Stimulated activated CD4-positive, alpha-beta T cell treated with anti-CD3 and anti-CD28 coated beads, Interleukin-1b, Interleukin-23, amount 100 ng/mL, for 4 hours (primary cell): ENCODE measurements at places on chromosomes 3 and 15.
A peak's percentile ranks its signal among the peaks of the same experiment; 100 is the strongest.

- DNase-seq: no peak
These were observed 88.8 kb upstream of the CHD2 start for GRCh38 chr15:92811148-92811913.

GRCh38 chr3:14907043-14907966, 40.1 kb upstream of the NR2C2 start:
- DNase-seq: no peak

- no peak for DNase-seq
These were observed 38.7 kb upstream of the FAH start for GRCh38 chr15:80114114-80114513.

DNA sequence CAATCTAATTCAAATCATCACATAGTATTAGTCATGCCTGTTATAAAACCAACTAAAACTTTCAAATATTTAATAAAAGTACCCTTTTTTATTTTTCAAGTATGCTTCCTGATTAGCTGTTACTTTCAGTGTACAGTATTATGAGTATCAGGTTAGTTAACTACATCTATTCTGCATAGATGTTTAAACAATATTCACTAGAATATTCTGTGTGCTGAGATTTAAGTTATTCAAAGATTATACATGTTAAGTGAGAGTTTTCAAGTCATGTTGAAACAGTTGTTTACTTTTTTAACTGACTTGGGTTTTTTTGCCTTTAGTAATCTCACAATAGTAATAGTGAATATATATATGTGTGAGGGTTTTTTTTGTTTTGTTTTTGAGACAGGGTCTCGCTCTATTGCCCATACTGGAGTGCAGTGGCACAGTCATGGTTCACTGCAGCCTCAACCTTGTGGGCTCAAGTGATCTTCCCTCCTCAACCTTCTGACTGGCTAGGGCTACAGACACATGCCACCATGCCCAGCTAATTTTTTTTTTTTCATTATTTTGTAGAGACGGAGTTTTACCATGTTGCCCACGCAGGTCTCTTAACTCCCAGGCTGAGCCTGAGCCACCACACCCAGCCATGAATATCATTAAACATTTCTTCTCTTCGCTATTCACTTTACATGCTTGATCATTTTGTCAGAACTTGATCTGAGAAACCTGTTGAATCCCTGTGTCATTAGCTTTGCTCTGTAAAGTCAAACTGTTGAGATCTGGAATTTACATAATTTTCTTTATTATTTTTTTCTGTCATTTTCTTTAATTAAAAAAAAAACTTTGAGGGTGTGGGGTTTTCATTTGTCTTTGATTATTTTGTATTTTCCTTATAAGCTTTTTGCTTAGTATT, 286.2 kb upstream of the UBE2E1 start:
- DNase-seq: no peak

GRCh38 chr3:49553324-49553691, 969 bp upstream of the BSN start:
- DNase-seq: no peak

GRCh38 chr15:90881978-90882721, 2.2 kb upstream of the FES start:
- DNase-seq: no peak

GRCh38 chr15:60649845-60650548, 171.1 kb upstream of the ICE2 start:
- DNase-seq: peak; percentile 30

- DNase-seq: no peak
These were observed 2.1 kb upstream of the ISY1 start for GRCh38 chr3:129162729-129163579.

DNA sequence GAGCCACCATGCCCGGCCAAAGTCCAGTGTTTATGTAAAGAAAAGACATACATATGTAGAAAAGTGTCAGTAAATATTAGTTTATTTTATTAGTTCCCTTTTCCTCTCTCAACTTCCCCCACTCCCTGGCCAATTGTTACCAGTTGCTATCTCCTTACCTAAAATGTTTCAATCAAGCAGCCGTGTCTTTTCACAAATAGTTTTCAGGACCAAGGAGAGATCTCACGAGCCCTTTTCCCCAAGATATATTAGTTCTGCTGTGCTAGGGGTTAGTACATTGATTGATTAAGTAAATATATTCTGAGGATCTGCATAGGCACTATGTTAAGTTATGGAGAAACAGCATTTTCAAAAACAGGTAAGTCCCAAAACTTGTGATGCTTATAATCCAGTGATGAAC, 87.4 kb downstream of the ZIC4 start:
- no peak for DNase-seq

- no peak for DNase-seq
These were observed 57.9 kb upstream of the UBE2E1 start for GRCh38 chr3:23747841-23748240.

GRCh38 chr3:111616417-111617105, 21.4 kb upstream of the ZBED2 start:
- DNase-seq: peak; percentile 45

DNA sequence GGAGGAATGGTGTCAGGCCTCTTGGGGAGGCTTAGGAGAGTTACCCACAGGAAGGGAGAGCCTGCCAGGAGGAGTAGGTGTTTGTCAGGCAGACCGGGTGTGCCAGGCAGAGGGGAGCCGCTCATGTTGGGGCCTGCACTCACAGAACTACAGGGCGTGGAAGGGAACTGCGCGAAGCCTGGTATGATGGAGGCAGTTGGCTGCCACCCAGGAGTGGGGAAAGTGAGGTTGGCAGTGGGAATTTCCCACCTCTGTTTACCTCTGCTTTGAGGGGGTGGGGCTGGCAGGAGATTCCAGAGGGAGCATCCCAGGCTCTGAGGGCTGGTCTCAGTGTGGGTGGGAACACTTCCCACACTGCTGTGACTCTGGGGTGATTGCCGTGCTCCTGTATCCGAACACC, 99.9 kb downstream of the SLCO3A1 start:
- DNase-seq: no peak

DNA sequence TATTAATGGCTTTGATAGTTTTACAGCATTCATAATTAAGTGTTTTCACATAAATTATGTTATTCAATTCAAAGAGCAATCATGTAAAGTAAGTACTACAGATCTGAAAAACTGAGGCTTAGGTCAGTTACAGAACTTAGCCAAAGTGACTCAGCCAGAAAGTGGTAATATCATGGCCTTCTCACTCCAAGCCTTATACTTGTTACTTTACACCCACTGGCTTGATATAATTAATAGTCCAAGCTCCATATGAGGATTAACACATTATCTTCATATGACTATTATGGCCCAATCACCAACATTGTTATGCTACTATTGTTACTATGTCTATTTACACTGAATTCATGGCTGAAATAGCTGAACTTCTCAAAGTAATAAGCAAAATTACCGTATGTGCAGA, 50.7 kb downstream of the TIGIT start:
- no peak for DNase-seq

DNA sequence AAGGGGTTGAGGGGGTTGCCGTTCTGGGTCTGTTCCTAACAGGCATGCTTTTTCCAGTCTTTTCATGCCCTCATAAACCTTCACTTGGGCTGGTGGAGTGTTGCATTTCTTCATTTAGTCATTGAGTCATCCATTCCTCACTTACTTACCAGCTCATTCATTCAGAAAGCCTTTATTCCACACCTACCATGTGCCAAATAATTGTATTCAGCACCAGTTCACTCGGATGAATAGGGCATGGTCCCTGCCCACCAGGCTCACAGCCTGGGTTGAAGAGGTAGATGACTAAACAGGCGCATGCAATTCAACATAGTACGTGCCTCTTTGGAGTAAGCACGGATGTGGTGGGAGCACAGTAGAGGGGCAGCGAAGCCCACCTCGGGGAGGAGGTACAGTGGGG, 35.1 kb upstream of the THSD4 start:
- DNase-seq: no peak

DNA sequence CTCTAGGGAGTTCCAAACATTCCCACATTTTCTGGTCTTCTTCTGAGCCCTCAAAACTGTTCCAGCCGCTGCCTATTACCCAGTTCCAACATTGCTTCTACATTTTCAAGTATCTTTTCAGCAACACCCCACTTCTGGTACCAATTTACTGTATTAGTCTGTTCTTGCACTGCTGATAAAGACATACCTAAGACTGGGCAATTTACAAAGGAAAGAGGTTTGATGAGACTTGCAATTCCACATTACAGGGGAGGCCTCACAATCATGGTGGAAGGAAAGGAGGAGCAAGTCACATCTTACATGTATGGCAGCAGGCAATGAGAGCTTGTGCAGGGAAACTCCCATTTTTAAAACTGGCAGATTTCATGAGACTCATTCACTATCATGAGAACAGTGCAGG, 629.1 kb upstream of the NR2F2 start:
- no peak for DNase-seq

DNA sequence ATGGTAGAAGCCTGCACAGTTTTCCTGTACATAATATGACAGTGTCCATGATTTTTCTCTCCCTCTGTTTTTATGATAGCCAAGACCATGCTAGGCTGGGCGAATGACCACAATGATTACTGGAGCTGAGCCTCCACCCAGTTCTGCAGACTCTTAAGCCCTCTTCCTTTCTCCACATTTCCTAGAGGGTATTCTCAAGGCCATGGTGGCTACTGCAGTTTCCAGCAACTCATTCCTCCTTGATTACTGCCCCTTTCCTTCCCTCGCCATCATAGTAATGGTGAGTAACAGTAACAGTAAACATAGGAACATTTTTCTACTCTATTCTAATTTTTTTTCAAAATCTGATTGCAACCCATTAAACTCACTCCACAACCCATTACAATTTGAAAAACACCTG, 20.2 kb downstream of the TNIK start:
- DNase-seq: no peak

DNA sequence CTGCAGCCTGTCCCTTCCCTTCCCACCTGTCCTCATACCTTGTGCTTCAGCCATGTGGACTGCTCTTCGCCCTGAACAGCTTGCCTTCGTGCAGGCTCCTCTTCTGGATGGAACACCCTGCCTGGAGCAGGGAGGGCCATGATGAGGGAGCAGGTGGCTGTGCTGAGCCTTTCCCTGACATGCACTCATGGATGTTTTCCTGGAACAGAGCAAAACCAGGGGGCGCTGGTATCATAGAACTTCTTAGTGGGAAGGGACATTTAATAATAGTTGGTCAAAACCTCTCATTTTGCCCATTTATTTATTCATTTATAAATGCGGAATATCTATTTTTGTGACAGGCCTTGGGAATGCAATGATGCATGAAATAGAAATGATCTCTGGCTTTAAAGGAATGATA, 149.3 kb downstream of the CACNA1D start:
- no peak for DNase-seq

DNA sequence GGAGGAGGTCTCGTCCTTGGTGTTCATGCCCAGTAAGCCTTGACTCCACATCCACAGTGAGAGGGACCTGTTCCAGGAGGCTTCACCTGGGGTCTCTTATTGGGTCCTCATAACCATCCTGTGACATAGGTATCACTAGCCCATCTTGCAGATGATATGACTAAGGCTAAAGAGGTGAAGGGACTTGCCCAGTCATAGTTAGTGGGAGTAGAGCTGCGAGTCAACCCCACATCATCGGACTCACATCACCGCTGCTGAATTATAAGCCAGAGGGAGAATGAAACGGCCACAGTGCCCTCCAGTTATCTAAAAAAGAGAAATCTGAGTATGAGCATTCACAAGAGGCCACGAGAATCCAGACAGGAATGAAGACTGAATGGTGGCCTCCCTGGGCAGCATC, 66.0 kb downstream of the MESD start:
- no peak for DNase-seq

DNA sequence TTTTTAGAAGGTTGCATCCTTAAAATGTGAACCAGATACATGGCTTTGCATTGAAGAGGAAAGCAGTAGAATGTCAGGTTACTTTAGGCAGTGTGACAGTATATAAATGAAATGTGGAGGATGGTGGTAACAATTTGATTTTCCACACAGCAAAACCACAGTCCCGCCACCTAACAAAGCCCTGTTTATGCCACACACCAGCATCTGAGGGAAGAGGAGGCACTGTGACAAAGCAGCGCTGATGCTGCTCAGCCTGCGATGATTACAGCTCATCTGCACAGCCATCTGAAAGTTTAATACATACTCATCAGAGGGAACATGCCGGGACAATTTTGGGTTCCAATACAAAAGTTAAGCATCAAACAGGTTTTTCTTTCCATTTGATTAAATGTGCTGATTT, 8.9 kb downstream of the RNF7 start:
- DNase-seq: no peak

GRCh38 chr15:71469413-71469812, 340.9 kb upstream of the NR2E3 start:
- no peak for DNase-seq

DNA sequence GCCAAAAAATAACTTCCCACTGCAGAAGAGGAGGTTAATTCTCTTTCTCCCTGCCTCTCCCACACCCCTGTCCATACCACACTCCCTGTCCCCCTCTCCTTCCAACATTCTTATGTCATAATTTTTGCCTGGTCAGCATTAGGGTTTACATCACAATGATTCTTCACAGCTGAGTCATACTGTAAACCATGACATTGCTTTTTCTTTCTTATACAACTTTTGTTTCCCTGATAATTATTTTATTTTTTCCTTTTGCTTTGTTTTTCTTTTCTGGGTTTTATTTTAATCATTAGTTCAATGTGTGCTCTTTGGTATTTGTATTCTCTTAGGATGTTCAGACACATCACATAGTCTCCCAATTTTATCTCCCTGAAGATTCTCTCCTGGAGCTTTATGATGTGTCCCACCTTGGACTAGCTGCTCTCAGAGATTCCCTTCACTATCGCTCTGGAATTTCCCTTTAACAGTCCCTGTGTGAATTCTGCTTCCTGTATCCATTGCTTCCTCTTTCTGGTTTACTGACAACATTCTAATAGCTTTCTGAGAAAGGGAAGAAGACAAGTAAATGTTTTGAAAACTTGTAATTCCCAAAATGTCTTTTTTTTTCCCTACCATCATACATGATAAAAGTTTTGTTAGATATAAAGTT, 70.7 kb downstream of the SOX2 start:
- DNase-seq: no peak

GRCh38 chr3:67349551-67350174, 304.7 kb downstream of the SUCLG2 start:
- DNase-seq: no peak

- DNase-seq: no peak
These were observed 262.0 kb downstream of the TUSC7 start for GRCh38 chr3:116971531-116971930.

GRCh38 chr3:4399476-4399875, 67.6 kb downstream of the SUMF1 start:
- no peak for DNase-seq

DNA sequence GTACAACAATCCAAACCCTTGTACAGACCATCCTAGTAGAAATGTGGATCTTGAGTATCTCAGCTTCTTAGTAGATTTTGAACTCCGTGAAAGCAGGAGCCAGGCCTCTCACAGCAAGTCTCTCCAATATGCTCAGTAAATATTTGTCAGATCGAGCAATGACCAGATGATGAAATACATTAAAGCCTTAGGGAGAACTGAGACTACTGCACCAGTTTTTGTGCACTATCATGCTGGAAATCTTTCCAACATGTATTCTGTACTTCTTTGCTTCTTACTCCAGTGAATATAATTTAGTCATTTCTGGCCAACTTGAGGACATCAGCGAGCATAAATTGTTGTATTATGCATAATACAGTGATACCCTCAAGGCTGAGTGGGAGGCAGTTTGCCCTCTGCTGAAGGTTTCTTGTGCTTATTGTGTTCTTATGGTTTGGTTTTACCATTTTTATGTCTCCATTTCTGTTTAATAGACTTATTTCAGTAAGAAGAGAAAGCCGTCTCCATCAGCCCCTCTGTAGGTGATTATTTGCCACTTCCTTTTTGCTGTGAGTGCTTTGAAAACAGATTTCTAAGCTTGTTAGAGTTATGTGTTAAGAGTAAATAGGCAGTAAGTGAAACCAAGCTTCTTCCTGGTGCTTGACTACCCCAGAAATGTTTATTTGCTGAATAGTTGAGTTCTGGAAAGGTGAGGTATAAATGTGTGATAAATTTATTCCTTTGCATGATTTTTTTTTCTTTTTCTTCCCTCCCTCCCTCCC, 147.1 kb downstream of the PGPEP1L start:
- no peak for DNase-seq
